Kidney (tissue), 22 donors: ENCODE measurements at places on chromosomes 12 and 14. TPM values are rescaled to one million over a fixed set of nuclear protein-coding genes. Genes with fewer than 3 reads are reported as not detected.

The PAN2 gene
- 27.1 TPM for polyA plus RNA-seq

The SPATS2 gene
- polyA plus RNA-seq: 10.0 TPM

GRCh38 chr12:89544681-89545184 lies 18.9 kb upstream of the POC1B start:
- DNase-seq: peak; percentile 71

- DNase-seq: no peak
These were observed 36.0 kb downstream of the FBRSL1 start for GRCh38 chr12:132525833-132526455.

- no peak for DNase-seq
These were observed 71.6 kb downstream of the MAP1LC3B2 start for GRCh38 chr12:116630762-116631161.
